ENCODE measurements at places on chromosomes 16 and 17.

- peaks cover 5% of the 10 kb centered on the region for H3K27me3 ChIP-seq
- no peak overlapping the region for H3K4me3 ChIP-seq
- H3K4me1 ChIP-seq, result no peaks in the 10 kb centered on the region
- DNase-seq, result no peak
- no peak overlapping the region for H3K27ac ChIP-seq
- H3K36me3 ChIP-seq, result no peaks in the 10 kb centered on the region
These were observed 23.0 kb downstream of the DNAH2 start for GRCh38 chr17:7740481-7741001.

GRCh38 chr17:8969901-8970300, 4.4 kb upstream of the PIK3R5 start:
- DNase-seq, result no peak
- no peak overlapping the region for H3K4me3 ChIP-seq
- peaks cover 16% of the 10 kb centered on the region for H3K27me3 ChIP-seq

- no peaks in the 10 kb centered on the region for H3K36me3 ChIP-seq
- no peak overlapping the region for H3K4me3 ChIP-seq
- DNase-seq, result no peak
- H3K4me1 ChIP-seq, result no peaks in the 10 kb centered on the region
- H3K27ac ChIP-seq, result no peak overlapping the region
- no peaks in the 10 kb centered on the region for H3K27me3 ChIP-seq
These were observed 557.9 kb upstream of the CDH11 start for GRCh38 chr16:65679785-65680184.

- no peaks in the 10 kb centered on the region for H3K36me3 ChIP-seq
- peaks cover 94% of the 10 kb centered on the region for H3K27me3 ChIP-seq
- H3K27ac ChIP-seq, result no peak overlapping the region
- H3K4me1 ChIP-seq, result no peaks in the 10 kb centered on the region
These were observed 20.4 kb downstream of the RBFOX3 start for GRCh38 chr17:79590523-79590860.

DNA sequence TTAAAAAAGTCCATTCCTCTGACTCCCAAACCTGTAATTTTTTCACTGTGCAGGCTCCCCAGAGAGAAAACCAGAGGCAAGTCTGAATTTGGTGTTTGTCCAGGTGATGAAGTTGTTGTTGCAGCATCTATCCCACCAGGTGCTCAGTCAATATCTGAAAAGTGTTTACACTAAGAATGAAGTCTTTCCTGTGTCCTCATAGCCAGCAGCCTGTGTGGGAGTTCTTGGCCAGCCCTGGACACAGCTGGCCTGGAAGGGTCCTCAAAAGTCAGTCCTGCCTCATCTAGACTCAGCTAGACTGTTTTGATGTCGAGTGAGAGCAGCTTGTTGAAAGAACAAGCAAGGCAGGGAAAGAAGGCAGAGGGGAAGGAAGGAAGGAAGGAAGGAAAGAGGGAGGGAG, 3.3 kb upstream of the PMP22 start:
- H3K27me3 ChIP-seq, result no peaks in the 10 kb centered on the region
- no peak overlapping the region for H3K27ac ChIP-seq
- H3K36me3 ChIP-seq, result no peaks in the 10 kb centered on the region
- H3K4me3 ChIP-seq, result no peak overlapping the region
- DNase-seq, result no peak
- H3K4me1 ChIP-seq, result peaks cover 17% of the 10 kb centered on the region

Data from suprapubic skin (tissue), 4 donors.